Inflammatory macrophage (primary cell): ENCODE measurements at places on chromosomes 12 and 14.

DNA sequence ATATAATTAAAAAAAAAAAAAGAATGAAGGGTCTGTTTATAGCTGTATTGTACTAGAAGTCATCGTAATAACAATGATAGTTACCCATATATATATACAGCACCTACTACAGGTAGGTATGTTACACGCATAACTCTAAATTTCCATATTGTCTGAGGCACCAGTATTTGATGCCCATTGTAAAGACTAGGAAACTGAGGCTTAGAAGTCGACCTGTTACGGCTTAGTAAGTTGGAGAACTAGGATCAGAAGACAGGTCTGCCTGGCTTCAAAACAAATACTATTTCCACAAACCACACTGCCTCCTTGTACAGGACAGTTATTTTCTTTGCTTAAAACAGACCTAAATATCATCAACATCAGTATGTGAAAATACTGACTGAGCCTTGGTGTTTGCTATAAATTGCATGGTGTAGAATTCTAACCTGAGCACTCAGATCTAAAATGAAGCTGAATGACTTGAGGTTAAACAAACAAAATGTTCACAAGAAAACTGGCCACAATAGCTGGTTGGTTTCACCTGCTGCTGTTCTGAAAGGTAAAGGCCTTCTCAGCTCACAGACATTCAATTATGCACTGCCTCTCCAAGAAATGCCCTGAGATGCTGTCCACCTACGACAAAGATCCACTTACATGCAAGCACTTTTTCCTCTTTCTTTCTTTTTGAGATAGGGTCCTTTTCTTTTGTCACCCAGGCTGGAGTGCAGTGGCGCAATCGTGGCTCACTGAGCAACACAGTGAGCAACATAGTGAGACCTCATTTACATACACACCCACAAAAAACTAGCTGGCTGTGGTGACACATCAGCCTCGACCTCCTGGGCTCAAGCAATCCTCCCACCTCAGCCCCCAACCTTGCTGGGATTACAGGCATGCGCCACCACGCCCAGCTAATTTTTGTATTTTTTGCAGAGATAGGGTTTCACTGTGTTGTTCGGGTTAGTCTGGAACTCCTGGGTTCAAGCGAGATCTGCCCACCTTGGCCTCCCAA lies 35.7 kb downstream of the SSH1 start:
- DNase-seq, result peak; percentile 89

GRCh38 chr14:51211149-51211548 lies 28.9 kb upstream of the TMX1 start:
- no peak for DNase-seq

GRCh38 chr12:130965214-130965613 lies 11.5 kb downstream of the ADGRD1 start:
- no peak for DNase-seq

GRCh38 chr14:94572637-94573303 lies 8.5 kb upstream of the SERPINA5 start:
- no peak for DNase-seq

- peak; percentile 75 for DNase-seq
These were observed 1.1 kb upstream of the LRP1 start for GRCh38 chr12:57127101-57127725.

- DNase-seq, result no peak
These were observed 31.2 kb downstream of the DACT1 start for GRCh38 chr14:58668848-58669480.

DNA sequence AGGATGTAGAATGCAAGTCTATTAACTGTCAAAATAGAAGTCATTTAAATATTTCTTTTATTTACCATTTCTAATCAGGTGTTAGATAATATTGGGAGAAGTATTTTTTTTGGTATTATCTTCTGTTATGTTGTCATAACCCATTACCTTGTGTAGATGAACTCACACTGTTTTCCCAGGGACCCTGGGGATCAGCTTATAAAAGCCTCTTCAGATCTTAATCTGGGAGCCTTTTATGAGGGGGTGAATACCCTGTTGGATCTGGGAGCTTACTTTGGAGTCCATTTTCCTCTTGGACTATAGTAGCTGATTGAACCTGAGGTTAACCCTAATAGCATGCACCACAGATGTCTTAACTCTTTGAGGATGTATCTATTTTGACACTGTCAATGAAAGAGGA lies 176.3 kb upstream of the ATP2B1 start:
- DNase-seq, result no peak

GRCh38 chr12:89250636-89251035 lies 101.7 kb downstream of the DUSP6 start:
- DNase-seq, result no peak

DNA sequence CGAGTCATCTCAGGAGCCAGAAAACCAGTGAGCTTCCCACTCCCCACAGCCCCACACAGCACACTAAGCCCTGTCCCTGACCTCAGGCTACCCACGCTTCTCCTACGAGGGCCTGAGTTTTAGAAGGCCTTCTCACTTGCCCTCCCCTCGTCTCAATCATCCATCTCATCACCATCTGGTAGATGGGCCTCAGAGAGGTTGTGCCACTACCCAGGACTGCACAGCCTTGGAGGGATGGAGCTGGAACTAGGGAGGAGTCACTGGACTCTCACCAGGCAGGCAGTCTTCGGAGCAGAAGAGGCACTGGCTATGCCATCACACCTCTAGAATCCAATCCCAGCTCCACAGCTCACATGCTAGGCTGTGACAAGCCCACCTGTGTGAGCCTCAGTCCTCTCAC lies 52.3 kb downstream of the ITPK1 start:
- DNase-seq, result no peak

GRCh38 chr14:90995785-90996184 lies 64.7 kb downstream of the RPS6KA5 start:
- no peak for DNase-seq

- no peak for DNase-seq
These were observed 11.5 kb downstream of the ISCA2 start for GRCh38 chr14:74504874-74505720.
